ENCODE measurements at places on chromosomes 12 and 14.

DNA sequence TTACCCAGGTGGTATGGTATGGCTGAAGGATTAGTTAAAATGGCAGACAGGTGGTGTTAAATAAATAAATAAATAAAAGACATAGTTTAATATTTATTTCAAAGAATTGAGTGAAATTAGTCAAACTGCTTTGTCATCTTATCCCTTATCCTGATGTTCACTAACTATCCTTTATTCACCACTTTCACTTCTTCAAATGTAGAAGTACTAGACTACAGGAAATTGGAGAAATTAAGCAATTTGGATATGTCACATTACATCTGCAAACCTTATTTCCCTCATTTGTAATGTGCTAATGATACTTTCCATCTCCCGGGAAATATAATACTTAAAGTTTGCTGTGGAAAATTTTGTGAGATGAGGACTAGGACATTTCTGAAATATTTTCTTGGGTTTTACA, 1195.7 kb downstream of the LRFN5 start:
- DNase-seq, result no peak

DNA sequence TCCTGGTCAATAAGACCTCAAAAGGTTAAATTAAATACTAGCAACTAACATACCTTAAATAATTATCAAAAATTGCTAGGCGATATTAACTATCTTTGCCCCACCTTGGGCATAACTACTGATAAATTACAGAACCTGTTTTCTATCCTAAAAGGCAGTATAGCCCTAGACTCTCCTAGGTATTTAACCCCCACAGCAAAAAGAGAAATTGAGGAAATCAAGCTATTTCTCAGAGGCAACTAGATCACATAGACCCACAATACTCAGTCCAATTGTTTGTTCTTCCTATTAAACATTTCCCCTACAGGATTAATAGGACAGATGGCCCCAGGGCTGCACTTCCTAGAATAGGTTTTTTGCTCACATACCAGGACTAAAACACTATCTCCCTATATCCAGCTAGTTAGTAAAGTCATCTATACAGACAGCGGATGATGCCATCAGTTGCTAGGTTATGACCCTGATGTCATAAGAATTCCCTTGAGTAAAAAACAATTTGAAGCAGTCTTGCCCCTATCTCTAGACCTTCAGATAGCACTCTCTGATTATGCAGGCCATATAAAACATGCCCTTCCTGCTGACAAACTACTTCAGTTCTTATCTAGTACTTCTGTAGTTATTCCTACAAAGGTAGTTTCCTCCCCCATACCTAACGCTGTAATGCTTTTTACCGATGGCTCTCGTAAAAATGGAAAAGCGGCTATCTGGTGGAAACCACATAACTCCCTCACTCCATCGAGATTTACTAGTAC, 118.4 kb downstream of the PPHLN1 start:
- DNase-seq, result no peak

DNA sequence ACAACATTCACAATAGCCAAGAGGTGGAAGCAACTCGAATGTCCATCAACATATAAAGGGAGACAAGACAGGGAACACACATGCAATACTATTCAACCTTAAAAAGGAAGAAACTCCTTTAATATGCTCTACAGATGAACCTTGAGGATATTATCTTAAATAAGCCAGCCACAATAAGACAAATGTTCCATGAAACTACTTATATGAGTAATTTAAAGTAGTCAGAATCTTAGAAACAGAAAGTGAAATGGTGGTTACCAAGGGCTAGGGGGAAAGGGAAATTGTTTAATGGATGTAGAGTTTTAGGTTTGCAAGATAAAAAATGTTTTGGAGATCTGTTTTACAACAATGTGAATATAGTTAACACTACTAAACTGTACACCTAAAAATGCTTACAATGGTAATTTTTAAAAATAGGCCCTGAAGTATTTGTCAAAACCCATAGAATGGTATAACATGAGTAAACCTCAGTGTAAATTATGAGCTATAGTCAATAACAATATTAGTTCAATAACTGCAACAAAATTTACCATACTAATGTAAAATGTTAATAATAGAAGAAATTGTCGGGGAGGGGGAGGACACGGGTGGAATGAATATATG, 71.1 kb downstream of the EGLN3 start:
- DNase-seq, result no peak

DNA sequence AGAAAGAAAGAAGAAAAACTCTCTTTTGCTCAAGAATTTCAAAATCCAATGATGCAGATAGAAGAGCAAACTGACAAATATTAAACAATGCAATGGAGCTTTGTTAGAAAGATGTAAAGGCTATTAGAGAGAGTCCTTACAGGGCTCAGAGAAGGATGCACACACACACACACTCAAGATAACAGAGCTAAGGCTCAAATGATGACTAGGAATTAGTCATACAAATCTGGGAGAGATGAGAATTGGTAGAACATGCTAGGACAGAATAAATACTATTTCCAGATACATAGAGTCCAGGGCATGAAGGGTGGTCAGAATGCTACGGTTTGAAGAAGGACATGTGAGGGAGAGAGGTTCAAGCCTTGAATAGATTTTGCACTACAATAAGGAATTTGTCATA, 650.1 kb upstream of the MDGA2 start:
- DNase-seq, result no peak

DNA sequence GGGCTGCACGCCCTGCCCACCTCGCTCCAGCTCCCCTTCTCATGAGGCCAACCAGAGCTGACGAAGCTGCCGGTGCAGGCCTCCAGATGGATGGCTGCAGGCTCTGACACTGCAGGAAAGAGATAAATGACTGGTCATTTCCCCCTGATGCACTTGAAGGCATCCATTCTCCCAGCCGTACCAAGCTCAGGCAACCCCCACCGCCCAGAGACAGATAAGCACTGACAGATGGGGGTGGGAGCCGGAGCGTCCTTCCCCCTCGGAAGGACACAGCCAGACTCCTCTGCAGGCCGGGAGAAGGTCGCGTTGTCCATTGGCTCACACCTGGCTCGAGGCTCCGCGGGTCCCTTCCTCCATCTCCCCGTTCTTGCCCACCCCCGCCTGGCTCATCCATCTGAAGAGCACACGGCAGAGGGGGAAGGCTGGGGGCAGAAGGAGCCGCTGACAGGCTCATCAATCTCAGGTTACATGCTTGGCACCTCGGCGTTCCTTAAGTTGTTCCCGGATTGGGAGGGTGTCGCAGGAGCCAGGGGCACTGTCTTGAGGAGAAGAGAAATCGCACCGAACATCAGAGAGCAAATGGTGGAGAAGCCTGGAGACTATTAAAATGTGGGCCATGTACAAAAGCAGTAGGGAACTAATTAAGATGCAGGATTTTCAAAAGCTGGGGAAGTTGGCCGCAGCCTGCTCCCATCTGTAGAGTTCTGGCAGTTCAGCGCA, 151.6 kb downstream of the DPF3 start:
- no peak for DNase-seq

DNA sequence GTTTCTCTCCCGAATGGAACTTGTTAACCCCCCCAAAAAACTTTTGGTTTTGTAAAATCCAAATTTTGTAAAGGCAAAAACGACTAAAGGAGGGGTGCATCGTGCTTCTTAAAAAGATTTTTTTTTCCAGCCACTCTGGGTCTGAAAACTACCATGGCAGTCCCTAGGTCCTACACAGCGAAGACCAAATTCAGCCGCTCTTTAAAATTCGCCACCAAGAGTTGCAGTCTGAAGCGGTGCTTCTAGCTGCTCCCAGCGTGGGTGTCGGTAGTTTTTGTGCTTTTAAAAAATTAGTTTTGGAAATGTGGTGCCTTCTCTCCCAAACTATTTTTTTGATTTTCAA, 873 bp upstream of the GSC start:
- DNase-seq, result no peak

DNA sequence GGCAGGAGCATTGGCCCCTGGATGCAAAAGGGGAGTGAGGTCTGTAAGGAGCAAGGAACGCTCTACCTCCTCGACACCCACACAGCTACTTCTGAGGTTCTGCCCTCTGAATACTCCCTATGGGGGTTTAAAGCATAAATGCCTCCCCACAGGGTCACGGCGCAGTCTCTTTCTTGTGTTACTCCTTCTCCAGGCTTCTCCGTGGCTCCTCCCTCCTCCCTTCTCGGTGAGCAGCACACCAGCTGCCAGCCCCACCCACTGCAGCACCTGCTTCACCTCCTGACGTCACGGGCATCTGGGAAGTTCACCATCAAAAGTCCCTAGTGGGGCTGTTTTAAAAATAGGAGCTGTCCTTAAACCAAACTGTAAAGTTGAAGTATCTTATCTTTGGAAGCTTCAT, 67.3 kb downstream of the SPTB start:
- no peak for DNase-seq

- no peak for DNase-seq
Measured at GRCh38 chr12:93180566-93180965, 197.2 kb upstream of the NUDT4 start.

- DNase-seq, result no peak
Measured at GRCh38 chr14:31933716-31934115, 143.4 kb upstream of the ARHGAP5 start.

GRCh38 chr14:42378274-42378673, 771.6 kb downstream of the LRFN5 start:
- DNase-seq, result no peak

- no peak for DNase-seq
Measured at GRCh38 chr14:68791902-68792677, 777 bp downstream of the ZFP36L1 start.

GRCh38 chr12:109650808-109651207, 62.8 kb upstream of the FAM222A start:
- DNase-seq, result no peak

GRCh38 chr14:22338917-22339715, 249.9 kb downstream of the DAD1 start:
- peak; percentile 96 for DNase-seq

GRCh38 chr14:68951800-68952530, 27.1 kb downstream of the ACTN1 start:
- no peak for DNase-seq

GRCh38 chr14:28323951-28324741, 442.4 kb upstream of the FOXG1 start:
- no peak for DNase-seq

DNA sequence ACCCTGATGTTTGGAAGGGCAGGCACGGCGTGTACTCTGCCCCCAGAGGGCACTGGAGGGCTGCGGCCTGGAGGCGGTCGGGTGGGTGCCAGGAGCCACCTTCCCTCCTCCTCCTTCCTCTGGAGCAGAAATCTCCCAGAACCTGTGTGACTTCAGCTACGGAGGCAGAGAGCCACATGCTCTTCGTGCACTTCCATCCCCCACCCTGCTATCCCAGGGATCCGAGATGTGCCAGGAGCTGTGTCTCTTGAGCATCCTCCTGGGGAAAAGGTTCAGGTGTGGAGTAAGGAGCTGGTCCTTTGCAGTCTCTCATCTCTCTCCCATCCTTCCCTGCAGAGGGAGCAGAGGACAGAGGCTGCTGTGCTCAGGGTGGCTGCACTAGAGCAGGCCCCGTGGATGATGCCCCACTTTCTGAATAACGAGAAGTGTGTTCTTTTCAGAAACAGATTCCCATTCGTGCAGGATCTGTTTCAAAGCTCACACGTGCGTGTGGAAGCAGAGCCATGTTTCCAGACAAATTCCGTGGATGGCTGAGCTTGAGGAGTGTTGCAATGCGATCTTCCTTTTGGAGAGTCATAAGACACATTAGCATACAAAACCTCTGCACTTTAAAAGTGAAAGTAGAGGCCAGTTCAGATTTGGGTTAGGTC, 162.9 kb downstream of the ADGRD1 start:
- no peak for DNase-seq

GRCh38 chr14:68124979-68125731, 305.6 kb downstream of the RAD51B start:
- no peak for DNase-seq

- DNase-seq, result no peak
Measured at GRCh38 chr14:93395231-93395630, 35.5 kb upstream of the UNC79 start.

- no peak for DNase-seq
Measured at GRCh38 chr12:40142001-40142744, 36.3 kb upstream of the SLC2A13 start.

- no peak for DNase-seq
Measured at GRCh38 chr12:94150240-94151121, 2.1 kb downstream of the PLXNC1 start.

DNA sequence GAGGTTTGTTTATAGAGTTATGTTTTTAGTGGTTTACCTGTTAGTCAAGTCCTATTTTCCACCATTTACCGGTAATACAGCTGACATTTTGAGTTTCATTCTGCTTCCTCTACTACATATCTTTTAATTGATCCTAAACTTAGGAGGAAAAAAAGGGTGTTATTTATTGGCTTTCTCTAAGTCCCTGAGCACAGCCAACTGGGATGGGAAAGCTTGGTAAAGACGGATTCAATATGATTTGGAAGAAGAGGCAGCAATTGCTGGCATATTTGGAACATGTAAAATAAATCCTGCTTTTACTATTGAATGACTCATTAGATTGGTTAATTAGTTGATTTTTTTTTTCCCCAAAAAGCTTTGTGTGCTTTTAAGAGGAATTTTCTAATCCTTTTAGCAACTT, 475.7 kb downstream of the PRKD1 start:
- no peak for DNase-seq

GRCh38 chr12:45355730-45356129, 139.8 kb downstream of the ANO6 start:
- no peak for DNase-seq

GRCh38 chr12:19129122-19129485, 429 bp upstream of the PLEKHA5 start:
- no peak for DNase-seq

- no peak for DNase-seq
Measured at GRCh38 chr12:9096563-9097176, 19.0 kb downstream of the A2M start.

DNA sequence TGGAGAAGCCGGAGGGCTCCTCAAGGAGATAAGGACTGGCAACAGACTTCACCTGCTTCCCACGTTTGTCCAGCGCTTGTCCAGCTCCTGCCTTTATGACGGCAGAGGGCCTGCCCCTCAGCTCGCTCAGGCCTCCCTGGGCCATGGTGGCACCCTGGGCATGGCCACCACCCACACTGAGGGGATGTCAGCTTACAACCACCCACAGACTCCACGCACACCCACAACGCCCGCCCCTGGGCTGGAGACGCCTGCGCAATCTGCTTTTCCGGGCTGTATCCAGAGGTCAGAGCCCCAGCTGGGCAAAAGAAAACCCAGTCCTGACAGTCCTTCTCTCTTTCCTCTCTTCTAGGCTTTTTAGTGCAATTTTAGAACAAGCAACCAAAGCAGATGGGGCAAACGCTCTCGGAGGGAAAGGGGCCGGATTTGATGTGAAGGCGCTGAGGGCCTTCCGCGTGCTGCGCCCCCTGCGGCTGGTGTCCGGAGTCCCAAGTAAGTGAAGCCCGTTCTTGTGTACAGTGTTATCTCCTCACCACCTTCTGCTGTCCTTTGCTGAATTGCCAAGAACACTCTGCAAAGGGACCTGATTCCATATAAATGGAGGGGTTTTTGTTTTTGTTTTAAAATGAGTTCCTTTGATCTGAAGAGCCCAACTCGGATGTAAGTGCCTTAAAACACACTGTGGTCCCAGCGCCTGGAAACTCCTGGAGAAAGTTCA, 337.4 kb upstream of the FKBP4 start:
- no peak for DNase-seq

GRCh38 chr12:1346126-1346525, 248.3 kb downstream of the FBXL14 start:
- DNase-seq, result no peak

Measured in smooth muscle cell of the brain vasculature (primary cell).